ENCODE measurements at places on chromosomes 6 and 20. TPM values are rescaled to one million over a fixed set of nuclear protein-coding genes. Genes with fewer than 3 reads are reported as not detected.
A peak's percentile ranks its signal among the peaks of the same experiment; 100 is the strongest.

The TNF gene
- total RNA-seq, result not detected

GRCh38 chr6:40146902-40147301 lies 212.6 kb upstream of the MOCS1 start:
- no peaks in the 10 kb centered on the region for H3K36me3 ChIP-seq
- H3K4me1 ChIP-seq, result no peaks in the 10 kb centered on the region
- peaks cover 2% of the 10 kb centered on the region for H3K27me3 ChIP-seq
- no peak overlapping the region for H3K27ac ChIP-seq
- no peak for DNase-seq
- no peak overlapping the region for H3K4me3 ChIP-seq

DNA sequence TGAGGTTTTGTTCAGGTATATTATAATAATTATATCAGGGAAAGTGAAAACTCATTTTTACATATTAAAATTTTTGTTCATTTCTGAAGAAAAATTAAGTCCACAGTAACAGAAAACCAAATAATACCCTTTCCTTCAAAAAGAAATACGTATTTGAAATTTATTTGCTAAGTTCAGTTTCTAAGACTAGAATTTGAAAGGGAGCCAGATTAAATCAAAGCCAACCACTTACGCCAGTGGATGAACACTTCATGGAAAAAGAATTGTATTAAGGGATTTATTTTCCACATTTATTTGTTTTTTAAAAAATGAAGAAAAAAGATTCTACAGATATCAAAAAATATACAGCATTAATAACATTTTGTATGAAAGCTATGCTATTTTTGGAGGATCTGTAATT lies 654.4 kb downstream of the EYS start:
- no peaks in the 10 kb centered on the region for H3K36me3 ChIP-seq
- no peak overlapping the region for H3K27ac ChIP-seq
- H3K27me3 ChIP-seq, result peaks cover 2% of the 10 kb centered on the region
- no peak for DNase-seq

- H3K4me3 ChIP-seq, result no peak overlapping the region
- H3K36me3 ChIP-seq, result no peaks in the 10 kb centered on the region
- no peak overlapping the region for H3K27ac ChIP-seq
- no peaks in the 10 kb centered on the region for H3K27me3 ChIP-seq
- H3K4me1 ChIP-seq, result no peaks in the 10 kb centered on the region
These were observed 53.8 kb downstream of the MACROD2 start for GRCh38 chr20:14049111-14049510.

DNA sequence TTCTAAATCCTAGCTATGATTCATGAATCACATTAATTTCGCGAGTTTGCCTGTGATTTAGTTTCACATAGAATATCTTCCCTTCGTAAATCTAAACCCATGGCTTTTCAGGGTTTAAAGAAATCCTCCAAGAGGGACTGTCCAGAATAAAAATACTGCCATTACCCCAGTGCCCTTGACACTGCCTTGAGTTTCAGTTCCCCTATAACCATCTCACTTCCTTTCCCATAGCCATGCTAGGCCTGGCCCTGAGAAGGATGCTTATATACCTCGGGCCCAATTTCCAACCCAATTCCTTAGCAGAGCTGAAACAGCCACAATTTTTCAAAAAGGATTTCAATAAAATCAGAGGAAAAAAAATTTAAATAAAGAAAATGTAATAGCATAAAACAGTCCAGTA lies 697.3 kb downstream of the FRK start:
- no peaks in the 10 kb centered on the region for H3K4me1 ChIP-seq
- H3K4me3 ChIP-seq, result no peak overlapping the region
- H3K27ac ChIP-seq, result no peak overlapping the region
- H3K36me3 ChIP-seq, result peaks cover 6% of the 10 kb centered on the region

The MICB gene
- 3.6 TPM for total RNA-seq

- H3K27me3 ChIP-seq, result peaks cover 31% of the 10 kb centered on the region
- peak overlapping the region; percentile 75 for H3K27ac ChIP-seq
- DNase-seq, result no peak
These were observed 2.8 kb downstream of the EBF4 start for GRCh38 chr20:2695206-2695983.

The HAO1 gene
- total RNA-seq, result not detected

DNA sequence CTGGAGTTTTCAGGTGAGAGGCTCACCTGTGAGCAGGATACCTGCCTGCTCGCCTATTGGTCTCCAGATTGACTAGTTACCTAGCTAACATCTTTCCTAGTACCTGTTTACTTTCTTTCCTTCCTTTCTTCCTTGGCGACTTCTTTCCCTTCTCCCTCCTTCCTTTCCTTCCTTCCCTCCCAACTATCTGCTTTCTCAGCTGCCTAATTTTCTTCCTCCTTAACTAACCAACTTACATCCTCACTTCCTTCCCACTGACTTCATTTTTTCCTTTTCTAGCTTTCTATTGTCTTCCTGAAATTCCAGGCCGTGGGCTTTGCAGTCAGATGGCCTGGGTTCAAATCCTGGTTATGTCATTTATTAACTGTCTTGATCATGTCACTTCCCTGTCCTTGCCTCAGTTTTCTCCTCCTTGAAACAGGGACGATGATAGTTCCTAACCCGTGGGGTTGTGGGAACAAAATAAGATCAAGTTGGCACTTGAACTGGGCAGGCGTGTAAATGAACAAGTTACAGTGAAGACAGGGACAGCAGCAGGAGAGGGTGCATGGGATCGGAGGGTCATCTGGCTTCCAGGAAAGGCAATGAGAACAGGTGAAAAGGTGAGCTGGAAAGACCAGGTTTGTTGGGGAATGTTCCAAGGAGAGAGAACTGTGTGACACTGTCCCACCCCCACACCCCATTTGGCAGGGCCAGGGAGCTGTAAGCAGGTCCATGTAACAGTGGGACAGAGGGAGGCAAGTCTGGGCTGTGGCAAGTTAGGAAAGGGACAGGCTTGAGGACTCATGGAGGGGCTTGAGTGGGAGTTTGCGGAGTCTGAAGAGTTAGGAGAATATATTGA lies 540 bp downstream of the SGK2 start:
- peak overlapping the region; percentile 16 for H3K27ac ChIP-seq
- no peaks in the 10 kb centered on the region for H3K36me3 ChIP-seq
- DNase-seq, result no peak
- peaks cover 2% of the 10 kb centered on the region for H3K27me3 ChIP-seq
- H3K4me3 ChIP-seq, result no peak overlapping the region
- peaks cover 28% of the 10 kb centered on the region for H3K4me1 ChIP-seq

The RBBP9 gene
- total RNA-seq, result 16.7 TPM

GRCh38 chr6:144364782-144365181 lies 79.6 kb downstream of the UTRN start:
- H3K27ac ChIP-seq, result no peak overlapping the region
- H3K4me1 ChIP-seq, result peaks cover 18% of the 10 kb centered on the region
- peaks cover 2% of the 10 kb centered on the region for H3K36me3 ChIP-seq
- DNase-seq, result no peak
- H3K27me3 ChIP-seq, result peaks cover 3% of the 10 kb centered on the region

The PLEKHG1 gene
- 135 TPM for total RNA-seq

- no peaks in the 10 kb centered on the region for H3K27me3 ChIP-seq
- no peak overlapping the region for H3K27ac ChIP-seq
- no peak for DNase-seq
These were observed 323.4 kb downstream of the BTBD3 start for GRCh38 chr20:12241065-12241464.

DNA sequence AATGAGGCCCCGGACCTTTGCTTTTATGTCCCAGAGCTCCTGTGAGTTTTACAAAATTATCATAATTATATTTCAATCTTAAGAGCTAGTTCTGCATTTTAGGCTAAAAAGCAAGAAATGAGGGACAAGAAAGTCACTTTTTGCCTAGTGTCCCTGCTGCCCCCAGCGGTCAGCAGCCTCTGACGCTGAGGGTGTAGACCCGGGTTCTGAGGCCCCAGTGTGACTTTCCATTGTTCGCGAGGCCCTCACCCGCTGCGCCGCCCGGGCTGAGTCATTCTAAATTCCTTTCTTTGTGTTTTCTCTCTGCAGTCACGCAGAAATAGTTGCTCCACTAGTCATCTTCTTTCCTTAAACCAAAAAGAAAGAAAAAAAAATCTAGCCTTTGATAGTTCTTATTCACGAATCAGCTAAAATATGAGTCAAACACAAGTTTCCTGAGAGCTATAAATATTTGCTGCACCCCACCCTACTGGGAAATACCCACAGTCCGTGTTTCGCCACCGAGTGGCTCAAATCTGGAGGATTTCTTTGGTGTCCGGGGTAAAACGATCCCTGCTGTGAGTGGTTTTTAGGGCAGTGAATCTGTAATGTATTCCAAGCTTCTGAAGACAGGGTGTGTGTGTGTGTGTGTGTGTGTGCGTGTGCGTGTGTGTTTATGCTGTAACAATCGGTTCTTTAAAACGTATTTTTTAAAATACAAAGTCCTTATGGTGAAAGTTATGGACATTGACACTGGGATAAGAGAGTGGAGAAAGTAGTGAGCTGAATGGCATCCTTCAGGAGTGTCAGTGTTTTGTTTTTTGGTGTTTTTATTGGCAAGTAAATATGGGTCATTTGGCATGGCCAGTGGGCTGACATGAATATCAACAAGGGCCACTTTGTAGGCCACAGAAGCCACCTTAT lies 59.7 kb upstream of the EEF1A1 start:
- peak overlapping the region; percentile 81 for H3K4me3 ChIP-seq
- peaks cover 2% of the 10 kb centered on the region for H3K27me3 ChIP-seq

- H3K27me3 ChIP-seq, result peaks cover 3% of the 10 kb centered on the region
- no peak for DNase-seq
- H3K4me1 ChIP-seq, result peaks cover 18% of the 10 kb centered on the region
- no peak overlapping the region for H3K27ac ChIP-seq
- H3K36me3 ChIP-seq, result no peaks in the 10 kb centered on the region
These were observed 182.3 kb downstream of the CDH4 start for GRCh38 chr20:61434341-61434781.

The TMC2 gene
- total RNA-seq, result not detected

DNA sequence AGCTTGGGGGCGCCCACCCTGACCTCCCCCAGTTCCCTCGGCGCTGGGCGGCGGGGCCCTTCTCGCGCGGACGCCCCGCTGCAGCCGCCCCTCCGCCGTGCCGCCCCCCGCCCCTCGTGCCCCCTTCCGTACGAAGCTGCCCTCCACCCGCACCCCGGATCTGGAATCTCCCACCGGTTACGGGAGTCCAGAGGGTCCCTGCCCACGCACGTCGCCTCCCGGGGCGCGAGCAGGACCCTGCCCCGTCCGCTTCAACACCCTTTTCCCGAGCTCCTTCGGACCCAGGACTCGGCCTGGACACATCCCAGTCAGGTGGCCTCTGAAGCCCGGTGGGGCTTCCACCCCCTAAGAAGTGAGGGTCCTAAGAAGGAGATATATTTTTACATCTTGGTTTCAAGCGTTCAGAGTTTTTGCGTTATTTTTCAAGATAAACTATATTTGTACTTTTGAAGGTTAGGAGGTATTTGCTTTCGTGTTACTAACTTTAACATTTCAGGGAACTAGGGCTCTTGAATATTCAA lies 506 bp downstream of the ARFGAP1 start:
- peaks cover 12% of the 10 kb centered on the region for H3K27me3 ChIP-seq
- no peak for DNase-seq
- H3K36me3 ChIP-seq, result peaks cover 5% of the 10 kb centered on the region

GRCh38 chr6:128725271-128726233 lies 157.4 kb upstream of the LAMA2 start:
- H3K27ac ChIP-seq, result no peak overlapping the region
- no peaks in the 10 kb centered on the region for H3K36me3 ChIP-seq
- no peak overlapping the region for H3K4me3 ChIP-seq
- DNase-seq, result peak; percentile 46
- peaks cover 2% of the 10 kb centered on the region for H3K27me3 ChIP-seq
- no peaks in the 10 kb centered on the region for H3K4me1 ChIP-seq

The CD24 gene
- total RNA-seq, result 796 TPM

The MAS1 gene
- not detected for total RNA-seq

The ASCC3 gene
- total RNA-seq, result 57.9 TPM

The FNDC1 gene
- total RNA-seq, result 1.2 TPM

DNA sequence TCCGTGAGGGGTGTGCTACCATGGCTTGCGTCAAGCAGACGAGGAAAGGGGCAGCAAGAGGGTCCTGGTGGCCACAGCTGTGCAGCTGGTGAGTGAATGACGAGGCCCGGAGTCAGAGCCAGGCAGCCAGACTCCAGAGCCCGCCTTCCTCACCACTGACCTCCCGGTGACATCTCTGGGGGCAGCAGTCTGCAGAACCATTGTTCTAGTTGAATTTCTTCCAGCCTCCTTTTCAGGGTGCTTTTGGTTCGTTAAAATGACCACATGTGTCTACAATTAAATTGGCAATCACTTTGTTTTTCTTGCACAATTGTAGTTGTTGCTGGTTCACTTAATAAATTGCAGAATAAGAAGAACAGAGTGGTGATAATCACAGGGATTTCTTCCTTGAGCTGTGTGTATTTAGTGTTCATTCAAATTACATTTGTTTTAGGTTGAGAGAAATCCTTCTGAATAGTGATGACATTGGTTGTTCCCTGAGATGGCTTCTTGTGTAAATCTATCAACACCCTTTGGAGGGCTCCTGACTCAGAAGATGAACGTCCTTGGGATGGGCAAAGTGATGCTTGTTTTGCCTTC lies 96.4 kb downstream of the TULP4 start:
- peaks cover 40% of the 10 kb centered on the region for H3K4me1 ChIP-seq
- H3K36me3 ChIP-seq, result peaks cover 19% of the 10 kb centered on the region

The CD93 gene
- 139 TPM for total RNA-seq

The BPI gene
- total RNA-seq, result not detected

The FOXQ1 gene
- total RNA-seq, result 0.67 TPM
